CD4-positive, alpha-beta T cell treated with Interleukin-1 beta for 1 hour (primary cell): ENCODE measurements at places on chromosomes 16 and 17.

- DNase-seq = no peak
These were observed 27.2 kb downstream of the COX11 start for GRCh38 chr17:54941285-54941684.

GRCh38 chr16:14564323-14564722 lies 65.7 kb downstream of the PARN start:
- no peak for DNase-seq

GRCh38 chr17:373613-374230 lies 21.1 kb upstream of the RPH3AL start:
- DNase-seq = no peak

DNA sequence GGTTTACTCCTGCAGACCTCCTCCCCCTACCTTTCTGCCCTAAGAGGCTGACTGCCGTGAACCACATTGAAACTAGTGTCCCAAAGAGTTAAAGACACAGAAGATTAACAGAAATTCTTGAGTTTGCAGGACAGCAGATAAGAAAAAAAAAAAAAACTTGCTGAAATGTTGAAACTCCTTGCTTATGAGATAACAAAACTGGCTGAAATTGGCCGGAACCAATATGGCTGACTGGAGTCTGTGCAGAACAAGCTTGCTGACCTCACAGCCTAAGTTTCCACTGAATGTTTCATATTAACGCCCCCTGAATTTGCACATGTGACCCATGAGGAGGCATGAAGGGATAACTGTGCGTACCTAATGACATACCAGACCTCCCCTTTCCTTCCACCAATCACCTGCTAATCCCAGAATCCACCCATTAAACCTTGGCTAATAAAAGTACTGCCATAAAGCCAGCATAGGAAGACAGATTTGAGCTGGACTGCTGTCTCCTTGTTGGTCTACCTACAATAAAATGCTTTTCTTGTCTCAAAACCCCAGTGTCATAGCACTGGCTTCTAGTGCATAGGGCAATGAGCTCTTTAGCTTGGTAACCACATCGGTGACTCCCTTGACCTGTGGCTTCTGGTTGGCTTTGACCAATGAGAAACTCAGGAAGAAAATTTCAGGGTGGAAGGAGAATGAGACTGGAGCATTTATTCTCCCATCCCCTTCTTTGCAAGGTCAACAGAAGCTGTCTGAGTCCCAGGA lies 80.1 kb downstream of the PMP22 start:
- DNase-seq = no peak

DNA sequence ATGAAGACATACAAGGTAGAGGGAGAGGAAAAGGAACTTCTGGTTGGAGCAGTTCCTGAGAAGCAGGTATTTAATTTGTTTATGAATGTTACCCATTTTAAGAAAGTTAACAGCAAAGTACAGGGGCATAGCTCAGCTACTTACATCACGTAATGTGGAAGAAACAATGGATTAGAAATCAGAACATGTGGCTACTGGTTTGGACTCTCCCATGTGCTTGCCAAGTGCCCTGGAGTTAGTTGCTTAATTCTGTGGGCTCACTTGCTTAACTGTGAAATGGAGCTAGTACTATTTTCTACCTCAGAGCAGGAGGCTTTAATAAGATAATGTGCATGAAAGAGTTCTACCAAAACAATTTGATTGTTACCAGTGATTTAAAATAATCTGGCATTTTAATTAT lies 27.3 kb downstream of the RSPRY1 start:
- no peak for DNase-seq

DNA sequence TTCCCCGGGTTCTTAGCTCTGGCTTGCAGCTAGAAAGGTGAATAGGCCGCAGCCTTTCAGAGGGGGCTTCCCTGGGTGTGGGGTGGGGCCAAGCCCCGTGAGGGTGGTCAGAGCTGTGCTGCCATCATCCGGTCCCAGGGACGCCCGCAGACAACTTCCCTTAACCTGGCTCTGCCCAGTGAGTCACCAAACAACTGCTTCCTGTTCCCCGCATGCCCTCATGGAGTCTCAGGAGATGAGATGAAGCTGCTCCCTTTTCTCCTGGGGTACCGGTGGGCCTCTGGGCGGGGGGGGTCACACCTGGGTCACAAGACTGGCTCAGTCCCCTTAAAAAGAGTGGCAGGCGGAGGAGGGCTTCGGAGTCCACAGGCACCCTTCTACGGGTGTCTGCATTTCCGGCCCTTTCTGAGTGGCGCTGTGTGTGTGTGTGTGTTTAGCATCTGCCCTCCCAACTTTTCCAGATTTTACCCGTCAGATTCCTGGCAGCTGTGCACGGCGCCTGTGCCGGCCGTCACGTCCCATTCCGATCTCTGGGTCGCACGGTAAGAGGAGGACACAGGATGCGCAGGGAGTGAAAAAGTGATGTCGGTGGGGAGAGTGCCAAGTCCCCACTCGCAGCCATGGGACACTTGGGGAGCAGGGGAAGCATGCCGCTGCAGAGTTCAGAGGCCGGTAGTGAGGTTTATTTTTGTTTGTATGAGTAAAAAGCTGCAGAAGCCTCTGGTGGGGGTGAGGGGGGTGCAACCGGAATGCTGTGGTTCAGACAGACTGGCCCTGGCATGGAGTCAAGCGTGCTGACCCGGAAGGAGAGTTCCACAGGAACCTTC lies 16.8 kb downstream of the HIC1 start:
- DNase-seq = peak; percentile 50

- DNase-seq = no peak
These were observed 10.7 kb downstream of the PAM16 start for GRCh38 chr16:4340443-4340842.

- no peak for DNase-seq
These were observed 1014.4 kb upstream of the GOT2 start for GRCh38 chr16:59748531-59748930.

- DNase-seq = peak; percentile 34
These were observed 12.7 kb downstream of the MRM3 start for GRCh38 chr17:794876-795275.

GRCh38 chr16:8717892-8718415 lies 43.5 kb downstream of the ABAT start:
- DNase-seq = no peak

DNA sequence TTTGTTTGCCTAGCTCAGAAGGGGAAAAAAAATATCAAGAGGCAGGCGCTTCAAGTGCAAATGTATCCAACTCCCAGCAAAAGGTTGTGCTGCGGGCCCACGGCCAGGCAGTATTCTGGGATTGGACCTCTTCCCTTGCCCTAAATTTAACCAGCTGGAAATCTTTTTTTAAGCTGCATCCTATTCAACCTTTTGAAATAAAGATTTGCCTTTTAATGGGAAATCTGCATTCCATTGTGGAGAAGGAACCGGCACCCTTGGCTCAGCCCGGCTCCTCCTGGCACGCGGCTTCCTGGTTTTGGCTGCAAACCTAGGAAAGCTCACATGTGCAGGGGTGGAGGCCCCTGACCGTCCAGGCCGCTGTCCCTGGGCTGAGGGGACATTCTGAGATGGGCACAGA lies 38.8 kb upstream of the ENPP7 start:
- DNase-seq = no peak

GRCh38 chr16:1789643-1790045 lies 3.9 kb downstream of the IGFALS start:
- DNase-seq = no peak

- no peak for DNase-seq
These were observed 123.6 kb downstream of the CMIP start for GRCh38 chr16:81567987-81568748.

DNA sequence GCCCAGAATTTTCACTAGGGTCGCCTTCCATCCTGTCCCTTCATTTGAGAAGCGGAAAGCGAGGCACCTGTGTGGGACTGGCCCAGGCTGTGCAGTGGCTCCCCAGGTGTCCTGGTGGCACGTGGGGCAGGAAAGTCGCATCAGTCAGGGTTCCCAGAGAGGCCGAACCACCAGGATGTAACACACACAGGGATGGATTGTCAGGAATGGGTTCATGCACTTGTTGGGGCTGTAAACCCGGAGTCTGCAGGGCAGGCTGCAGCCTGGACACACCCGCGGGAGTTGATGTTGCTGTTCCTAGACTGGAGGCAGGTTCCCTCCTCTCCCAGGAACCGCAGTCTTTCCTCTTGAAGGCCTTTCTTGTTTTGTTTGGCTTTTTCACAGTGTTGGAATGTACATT lies 30.7 kb upstream of the RPTOR start:
- no peak for DNase-seq

- no peak for DNase-seq
These were observed 24.7 kb downstream of the UNKL start for GRCh38 chr16:1389762-1390161.

DNA sequence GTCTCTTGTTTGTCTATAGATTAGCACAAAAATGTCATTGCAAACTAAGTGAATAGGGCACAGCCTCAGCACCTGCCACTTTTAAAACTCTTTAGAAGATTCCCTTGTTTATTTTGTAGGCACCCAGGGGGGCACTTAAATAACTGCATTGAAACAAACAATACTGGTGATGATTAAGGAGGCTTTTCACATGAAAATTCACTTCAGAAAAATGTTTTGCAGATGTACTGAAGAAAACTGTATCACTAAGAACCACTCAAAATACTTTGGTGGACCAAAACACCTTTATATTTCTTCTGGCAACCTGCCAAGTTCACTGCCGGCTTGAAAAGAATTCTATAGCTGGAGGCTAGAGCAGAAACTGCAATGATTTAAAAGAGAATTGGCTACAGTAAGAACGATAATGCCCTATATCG lies 281.5 kb downstream of the TOX3 start:
- DNase-seq = no peak

DNA sequence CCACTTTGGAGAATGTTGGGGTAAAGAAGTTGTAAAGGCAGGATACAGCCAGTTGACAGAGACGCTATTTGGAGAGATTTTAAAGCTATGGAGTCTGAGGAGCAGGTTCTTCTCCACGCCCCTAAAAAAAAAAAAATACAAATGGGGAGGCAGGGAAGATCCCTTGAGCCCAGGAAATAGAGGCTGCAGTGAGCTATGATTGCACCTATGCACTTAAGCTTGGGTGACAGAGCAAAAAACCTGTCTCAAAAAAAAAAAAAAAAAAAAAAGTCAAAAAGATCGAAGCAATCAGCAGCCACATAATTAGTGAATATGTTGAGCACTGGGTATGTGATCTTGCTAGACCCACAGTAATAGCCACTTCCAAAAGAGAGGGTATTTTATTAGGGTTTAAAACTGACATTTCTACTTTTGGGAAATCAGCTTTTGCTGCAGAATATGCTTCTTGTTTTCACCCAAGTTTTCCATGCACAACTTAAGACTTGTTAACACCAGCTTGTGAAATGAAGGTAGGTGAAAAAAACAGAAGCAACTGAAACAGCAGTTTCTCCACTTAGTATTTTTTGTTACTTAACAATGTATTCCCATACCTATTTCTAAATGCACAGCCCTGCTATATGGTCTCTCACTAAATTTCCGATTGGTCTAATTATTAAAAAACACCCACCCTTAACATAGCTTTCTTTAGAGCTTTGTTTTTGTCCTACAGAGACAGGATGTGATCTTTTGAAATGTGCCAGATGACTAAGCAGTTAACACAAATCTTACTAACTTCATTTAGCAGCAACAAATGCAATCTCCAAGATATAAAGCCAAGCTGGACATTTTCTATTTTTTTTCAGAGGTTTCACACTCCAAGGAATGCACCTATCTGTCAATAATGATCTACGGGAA lies 2.5 kb upstream of the ARL6IP1 start:
- DNase-seq = no peak

- no peak for DNase-seq
These were observed 375.7 kb upstream of the CDH11 start for GRCh38 chr16:65497571-65497970.

- DNase-seq = no peak
These were observed 7.8 kb upstream of the SRL start for GRCh38 chr16:4249530-4250308.

DNA sequence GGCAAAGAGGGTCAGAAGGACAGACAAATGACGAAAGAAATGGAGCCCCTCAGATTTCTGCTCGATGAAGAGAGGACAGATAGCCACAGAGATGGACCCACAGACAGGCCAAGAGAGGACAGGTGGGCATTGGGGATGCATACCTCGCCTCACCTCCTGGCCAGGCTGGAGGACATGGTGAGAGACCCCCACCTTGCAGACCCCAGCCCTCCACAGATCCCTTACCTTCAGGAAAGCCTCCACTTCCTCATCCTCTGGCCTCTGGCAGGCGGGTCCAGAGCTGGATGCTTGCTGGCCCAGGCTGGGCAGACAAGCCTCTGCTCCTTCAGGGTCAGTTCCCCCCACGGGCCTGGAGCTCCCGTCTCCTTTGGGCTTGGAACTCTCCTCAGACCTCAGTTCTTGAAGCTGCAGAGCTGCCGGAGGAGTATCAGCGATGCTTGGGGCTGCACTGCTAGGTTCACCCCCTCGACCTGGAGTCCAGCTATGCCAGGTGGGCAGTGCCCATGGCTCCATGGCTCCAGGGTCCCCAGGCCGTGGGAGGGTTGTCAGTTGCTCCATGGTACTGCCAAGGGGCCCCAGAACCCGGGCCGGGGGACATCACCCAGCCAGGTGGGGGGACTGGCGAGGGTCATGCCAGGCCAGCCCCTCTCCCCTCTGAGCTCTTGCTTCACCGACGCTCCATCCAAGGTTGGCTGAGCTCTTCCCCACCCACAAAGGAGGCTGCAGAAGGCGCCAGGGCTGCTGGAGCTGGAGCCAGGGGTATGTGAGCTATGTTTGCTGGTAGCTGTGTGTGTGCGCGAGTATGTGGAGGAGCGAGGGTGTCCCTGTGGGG lies 1.0 kb downstream of the TSPOAP1 start:
- peak; percentile 28 for DNase-seq

GRCh38 chr17:80248894-80249710 lies 11.6 kb upstream of the RNF213 start:
- no peak for DNase-seq
